Cardiac muscle cell (in vitro differentiated cells and primary cell): ENCODE measurements at places on chromosomes 3 and 15. TPM values are rescaled to one million over a fixed set of nuclear protein-coding genes. Genes with fewer than 3 reads are reported as not detected.
A peak's percentile ranks its signal among the peaks of the same experiment; 100 is the strongest.

DNA sequence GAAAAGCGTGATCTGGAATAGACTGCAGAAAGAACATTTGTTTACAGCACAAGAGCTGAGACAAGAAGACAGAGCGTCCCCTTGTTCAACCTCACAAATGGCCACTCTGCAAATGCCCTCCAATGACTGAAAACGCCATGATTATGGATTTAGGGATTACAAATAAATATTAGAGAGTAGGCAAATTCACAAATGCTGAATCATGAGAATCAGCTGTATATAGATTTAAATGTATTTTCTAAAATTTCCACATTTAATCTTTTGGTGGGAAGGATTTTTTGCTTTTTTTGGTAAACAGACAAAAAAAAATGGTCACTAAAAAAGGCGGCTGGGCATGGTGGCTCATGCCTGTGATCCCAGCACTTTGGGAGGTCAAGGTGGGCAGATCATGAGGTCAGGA, 10.6 kb upstream of the POLG start:
- H3K27ac ChIP-seq = no peak overlapping the region
- H3K4me1 ChIP-seq = no peaks in the 10 kb centered on the region
- H3K4me3 ChIP-seq = no peak overlapping the region
- H3K36me3 ChIP-seq = no peaks in the 10 kb centered on the region

DNA sequence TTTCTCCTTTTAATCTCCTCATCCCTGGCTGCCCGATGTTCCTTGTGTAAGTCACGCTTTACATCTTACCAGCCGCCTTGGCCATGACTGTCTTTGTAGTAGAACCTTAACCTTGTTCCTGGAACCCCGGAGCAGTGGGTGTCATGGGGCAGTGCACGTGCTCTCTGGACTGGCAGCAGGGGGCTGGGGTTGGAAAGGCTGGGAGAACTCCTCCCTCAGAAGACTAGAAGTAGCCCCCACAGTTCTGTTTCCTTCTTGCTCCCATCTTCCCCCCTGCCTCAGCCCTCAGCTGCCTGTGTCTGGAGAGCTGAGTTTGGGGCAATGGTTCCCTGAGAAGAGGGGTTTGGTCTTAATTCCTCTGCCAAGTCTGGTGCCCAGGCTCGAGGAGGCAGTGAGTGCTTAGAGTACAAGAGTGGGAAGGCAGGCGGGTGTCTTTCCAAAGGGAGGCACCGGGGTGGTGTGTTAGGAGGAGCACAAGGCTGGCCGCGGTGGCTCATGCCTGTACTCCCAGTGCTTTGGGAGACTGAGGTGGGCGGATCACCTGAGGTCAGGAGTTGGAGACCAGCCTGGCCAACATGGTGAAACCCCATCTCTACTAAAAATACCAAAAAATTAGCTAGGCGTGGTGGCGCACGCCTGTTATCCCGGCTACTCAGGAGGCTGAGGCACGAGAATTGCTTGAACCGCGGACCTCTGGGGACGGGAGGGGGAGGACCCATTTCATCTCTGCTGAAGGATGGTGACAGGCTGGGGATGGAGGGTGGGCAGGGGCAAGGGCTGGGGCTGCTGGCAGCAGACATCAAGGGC, 100.4 kb downstream of the VGLL4 start:
- H3K27me3 ChIP-seq = no peaks in the 10 kb centered on the region
- H3K36me3 ChIP-seq = no peaks in the 10 kb centered on the region
- no peak overlapping the region for H3K4me3 ChIP-seq
- H3K4me1 ChIP-seq = peaks cover 21% of the 10 kb centered on the region
- DNase-seq = no peak

GRCh38 chr3:73073091-73073707, 11.7 kb downstream of the EBLN2 start:
- peaks cover 6% of the 10 kb centered on the region for H3K4me1 ChIP-seq
- H3K27me3 ChIP-seq = no peaks in the 10 kb centered on the region
- H3K36me3 ChIP-seq = no peaks in the 10 kb centered on the region
- no peak for DNase-seq

DNA sequence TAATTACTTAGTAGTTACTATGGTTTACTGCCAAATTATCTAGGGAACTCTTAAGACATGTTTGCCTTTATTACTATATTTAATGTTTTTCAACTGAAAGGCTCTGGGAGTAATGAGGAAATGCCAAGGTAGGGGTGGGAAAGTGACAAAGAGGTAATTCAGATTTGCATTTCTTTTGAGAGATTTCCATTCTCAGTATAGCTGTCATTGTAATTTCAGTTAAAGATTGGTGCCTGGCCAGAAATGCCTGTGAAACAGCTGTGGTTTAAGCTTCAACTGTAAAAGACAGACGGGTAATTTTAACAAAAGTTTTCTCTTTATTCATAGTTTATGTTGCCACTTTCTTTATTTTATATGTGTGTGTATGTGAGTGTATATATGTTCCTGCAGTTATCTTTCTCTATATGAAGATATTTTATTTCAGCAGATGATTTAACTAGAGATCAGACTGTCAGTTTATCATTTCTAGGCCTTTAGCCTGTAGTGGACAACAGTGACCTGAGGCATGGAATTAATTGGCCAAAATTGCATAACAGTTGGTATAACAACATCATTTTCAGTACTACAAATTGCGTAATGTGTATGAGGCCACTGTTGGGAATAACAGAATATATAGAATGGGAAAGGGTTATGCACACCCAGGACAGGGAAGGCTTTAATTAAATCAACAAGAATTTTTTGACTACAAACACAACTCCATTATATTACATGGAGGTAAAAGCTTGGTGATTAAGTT, 119.0 kb downstream of the BBX start:
- H3K4me1 ChIP-seq = peaks cover 14% of the 10 kb centered on the region
- no peak overlapping the region for H3K27ac ChIP-seq
- H3K27me3 ChIP-seq = no peaks in the 10 kb centered on the region
- DNase-seq = no peak

GRCh38 chr3:125202197-125202596, 10.4 kb downstream of the SLC12A8 start:
- H3K27me3 ChIP-seq = no peaks in the 10 kb centered on the region
- H3K27ac ChIP-seq = no peak overlapping the region
- no peaks in the 10 kb centered on the region for H3K4me1 ChIP-seq
- no peaks in the 10 kb centered on the region for H3K36me3 ChIP-seq
- DNase-seq = no peak

- H3K36me3 ChIP-seq = no peaks in the 10 kb centered on the region
- no peak overlapping the region for H3K4me3 ChIP-seq
- peaks cover 23% of the 10 kb centered on the region for H3K4me1 ChIP-seq
- peak; percentile 23 for DNase-seq
Observed at GRCh38 chr15:29921130-29921601, 98.9 kb upstream of the TJP1 start.

GRCh38 chr15:66700412-66700801, 1.6 kb upstream of the SMAD6 start:
- H3K27ac ChIP-seq = peak overlapping the region; percentile 2
- no peaks in the 10 kb centered on the region for H3K27me3 ChIP-seq
- peaks cover 6% of the 10 kb centered on the region for H3K36me3 ChIP-seq
- DNase-seq = no peak

GRCh38 chr3:110180733-110181132, 843.4 kb upstream of the DPPA4 start:
- H3K36me3 ChIP-seq = no peaks in the 10 kb centered on the region
- H3K4me3 ChIP-seq = no peak overlapping the region
- DNase-seq = peak; percentile 76
- no peaks in the 10 kb centered on the region for H3K27me3 ChIP-seq
- H3K27ac ChIP-seq = no peak overlapping the region

Gene STXBP5L
- 0.07 and 0.24 TPM in 2 replicates for total RNA-seq
